ENCODE measurements at places on chromosomes 5 and 9.
A peak's percentile ranks its signal among the peaks of the same experiment; 100 is the strongest.

DNA sequence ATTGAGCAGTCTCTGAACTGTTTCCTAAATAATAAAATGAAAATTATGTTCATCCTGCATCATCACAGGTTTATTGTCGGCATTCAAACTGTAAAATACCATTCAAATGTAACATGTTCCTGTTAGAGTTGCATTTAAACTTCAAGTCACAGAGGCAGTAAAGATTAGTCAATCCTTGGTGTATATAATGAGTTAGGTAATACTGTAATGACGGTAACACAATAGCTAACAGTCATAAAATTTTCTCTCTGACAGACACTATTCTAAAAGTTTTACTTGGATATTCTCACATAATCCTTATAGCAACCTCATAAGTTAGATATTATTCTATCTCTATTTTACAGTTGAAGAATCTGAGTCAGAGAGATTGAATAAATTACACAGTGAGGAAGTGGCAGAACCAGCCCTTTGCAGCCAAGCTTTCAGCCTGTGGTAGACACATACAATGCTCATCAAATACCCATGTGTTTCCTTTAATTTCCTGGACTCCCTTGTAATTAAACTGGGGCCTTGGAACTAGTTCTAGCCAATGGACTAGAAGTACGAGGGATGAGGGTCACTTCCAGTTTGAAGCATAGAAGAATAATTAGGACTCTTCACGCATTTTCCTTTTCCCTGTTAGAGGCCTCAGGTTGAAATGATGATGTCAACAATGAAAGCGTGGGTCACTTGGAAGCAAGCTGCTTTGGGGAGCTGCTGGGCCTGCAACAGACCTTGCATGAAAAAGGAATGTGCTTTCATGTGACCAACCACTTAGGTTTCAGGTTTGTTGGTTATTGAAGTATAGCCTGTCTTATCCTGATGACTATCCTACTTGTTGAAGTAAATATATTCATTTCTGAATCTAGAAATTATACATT, 12.3 kb upstream of the CAST start:
- DNase-seq = no peak

DNA sequence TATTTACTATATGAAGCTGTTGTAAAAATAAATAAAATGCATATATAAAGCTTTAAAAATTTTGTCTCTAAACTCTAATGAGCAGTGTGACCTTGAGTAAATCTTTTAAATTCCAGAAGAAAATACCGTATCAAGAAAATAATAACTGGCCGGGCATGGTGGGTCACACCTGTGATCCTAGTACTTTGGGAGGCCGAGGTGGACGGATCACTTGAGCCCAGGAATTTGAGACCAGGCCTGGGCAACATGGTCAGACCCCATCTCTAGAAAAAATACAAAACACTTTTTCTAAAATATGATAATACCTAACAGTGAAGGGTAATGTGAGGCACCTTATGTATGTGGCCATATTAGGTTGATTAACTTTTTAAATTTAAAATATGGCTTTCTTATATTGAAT, 8.5 kb downstream of the CPEB4 start:
- DNase-seq = no peak

DNA sequence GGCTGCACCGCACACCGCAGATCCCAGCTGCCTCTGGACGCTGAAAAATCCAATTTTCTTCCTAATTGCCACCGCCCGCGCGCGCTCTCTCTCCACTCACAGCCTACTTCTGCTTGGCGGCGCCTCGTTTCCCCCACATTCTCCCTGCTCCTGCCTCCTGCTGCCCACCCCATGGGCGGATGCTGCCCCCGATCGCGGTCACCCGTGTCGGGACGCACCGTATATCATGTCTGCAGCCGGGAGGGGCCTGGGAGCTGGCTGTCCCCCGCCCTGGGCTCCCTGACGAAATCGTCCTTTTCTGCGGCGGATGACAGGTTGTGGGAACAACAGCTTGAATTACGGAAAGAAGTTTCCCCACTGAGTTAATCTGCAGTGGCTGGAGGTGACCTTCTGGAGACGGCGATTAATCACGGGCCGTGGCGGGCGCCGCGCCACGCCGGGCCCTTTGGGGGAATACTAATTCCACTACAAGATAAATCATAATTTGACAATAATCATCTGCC, 36.3 kb upstream of the PSD2 start:
- no peak for DNase-seq

DNA sequence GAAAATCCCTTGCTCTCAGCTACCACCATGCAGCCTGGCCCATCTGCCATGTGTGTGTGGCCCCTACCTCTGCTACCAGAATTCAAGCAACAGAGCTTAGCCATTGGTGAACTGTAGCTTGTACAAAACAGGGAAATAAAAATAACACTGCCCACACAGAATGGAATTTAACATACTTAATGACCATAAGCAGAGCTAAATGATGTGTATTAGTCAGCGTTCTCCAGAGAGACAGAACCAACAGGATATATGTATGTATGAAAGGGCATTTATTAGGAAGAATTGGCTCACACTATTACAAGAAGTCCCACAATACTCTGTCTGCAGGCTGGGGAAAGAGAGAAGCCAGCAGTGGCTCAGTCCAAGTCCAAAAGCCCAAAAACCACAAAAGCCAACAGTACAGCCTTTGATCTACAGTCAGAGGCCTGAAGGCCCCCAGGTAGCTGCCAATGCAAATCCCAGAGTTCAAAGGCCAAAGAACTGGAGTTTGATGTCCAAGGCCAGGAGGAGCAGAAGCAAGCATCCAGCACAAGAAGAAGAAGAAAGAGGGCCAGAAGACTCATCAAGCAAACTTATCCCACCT, 318.8 kb downstream of the DNAH5 start:
- DNase-seq = peak; percentile 58

DNA sequence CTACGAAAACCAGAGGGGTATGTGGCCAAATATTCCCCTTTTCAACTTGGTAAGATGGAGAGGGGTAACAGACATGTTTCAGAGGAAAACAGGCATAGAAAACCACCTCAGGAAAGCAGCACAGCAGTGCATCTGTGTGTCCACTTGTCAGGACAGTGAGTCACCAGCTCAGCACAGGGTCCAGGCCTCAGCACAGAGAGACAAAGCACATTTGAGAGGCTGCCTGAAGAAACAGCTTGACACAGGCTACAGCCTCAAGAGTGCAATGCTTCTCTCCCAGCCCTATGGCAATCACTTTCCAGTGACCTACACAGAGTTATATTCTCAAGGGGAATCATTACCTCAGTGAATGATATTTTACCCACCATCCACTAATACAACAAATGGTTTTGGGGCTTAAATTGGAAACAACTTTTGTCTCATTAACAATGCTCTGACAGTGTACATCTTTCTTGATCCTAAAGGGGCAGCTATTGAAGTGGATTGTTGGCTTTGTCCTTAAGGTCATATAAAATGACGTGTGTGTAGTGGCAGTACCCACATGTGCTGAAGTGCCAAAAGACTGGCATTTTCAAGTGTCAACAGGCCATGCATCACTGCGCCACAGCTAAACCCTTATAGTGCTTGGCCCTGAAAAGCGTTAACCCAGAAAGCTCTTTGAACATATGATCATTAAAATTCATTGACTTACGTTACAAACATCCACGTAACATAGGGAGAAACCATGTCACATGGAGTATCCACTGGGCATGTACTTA, 46.4 kb downstream of the ERMP1 start:
- DNase-seq = peak; percentile 72

GRCh38 chr5:138573949-138574670, 1.1 kb downstream of the HSPA9 start:
- no peak for DNase-seq

DNA sequence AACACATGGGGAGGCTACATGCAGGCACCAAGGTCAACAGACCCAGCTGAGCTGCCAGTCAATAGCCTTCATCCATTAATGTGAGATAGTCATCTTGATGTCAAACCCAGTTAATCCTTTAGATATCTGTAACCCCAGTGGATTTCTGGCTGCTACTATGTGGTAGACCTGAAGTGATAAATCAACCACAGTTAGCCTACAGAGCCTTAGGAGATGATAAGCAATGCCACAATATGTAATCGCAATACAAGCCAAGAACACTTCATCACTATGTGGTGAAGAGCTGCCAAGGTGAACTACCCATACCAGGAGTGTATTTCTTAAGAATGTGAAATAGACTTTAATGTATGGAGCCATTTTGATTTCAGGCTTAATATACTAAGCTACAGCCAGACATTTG, 1175.5 kb downstream of the DTWD2 start:
- DNase-seq = no peak

- no peak for DNase-seq
These were observed 37.4 kb downstream of the P4HA2 start for GRCh38 chr5:132190161-132190817.

GRCh38 chr9:89798547-89799120, 193.8 kb downstream of the GADD45G start:
- DNase-seq = peak; percentile 51

DNA sequence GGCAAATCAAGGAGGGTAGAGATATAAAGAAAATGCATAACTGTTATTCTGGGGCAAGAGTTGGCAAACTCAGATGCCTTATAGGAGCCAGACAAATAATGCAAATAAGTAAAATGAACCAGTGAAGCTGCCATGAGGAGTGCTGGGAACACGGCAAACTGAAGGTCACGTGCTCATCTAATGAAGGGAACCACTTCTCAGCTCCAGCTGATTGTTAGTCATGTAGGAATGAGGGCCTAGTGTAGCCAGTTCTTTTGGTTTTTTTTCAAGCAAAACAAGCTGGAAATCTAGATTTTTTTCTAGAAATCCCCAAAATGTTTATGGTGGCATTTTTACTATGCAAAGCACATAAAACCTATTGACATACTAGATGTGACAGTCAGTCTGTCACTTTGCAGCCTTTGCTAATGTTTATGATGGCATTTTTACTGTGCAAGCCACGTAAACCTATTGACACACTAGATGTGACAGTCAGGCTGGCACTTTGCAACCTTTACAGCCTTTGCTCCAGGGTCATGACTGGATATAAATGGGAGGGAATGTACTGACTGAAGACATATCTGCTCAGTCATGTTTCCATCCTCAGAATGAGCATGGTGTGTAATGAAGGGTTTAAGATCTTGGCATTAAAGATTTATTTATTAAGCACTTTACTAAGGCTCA, 39.4 kb downstream of the RUSC2 start:
- no peak for DNase-seq

GRCh38 chr5:175253597-175253996, 190.4 kb downstream of the DRD1 start:
- DNase-seq = no peak

DNA sequence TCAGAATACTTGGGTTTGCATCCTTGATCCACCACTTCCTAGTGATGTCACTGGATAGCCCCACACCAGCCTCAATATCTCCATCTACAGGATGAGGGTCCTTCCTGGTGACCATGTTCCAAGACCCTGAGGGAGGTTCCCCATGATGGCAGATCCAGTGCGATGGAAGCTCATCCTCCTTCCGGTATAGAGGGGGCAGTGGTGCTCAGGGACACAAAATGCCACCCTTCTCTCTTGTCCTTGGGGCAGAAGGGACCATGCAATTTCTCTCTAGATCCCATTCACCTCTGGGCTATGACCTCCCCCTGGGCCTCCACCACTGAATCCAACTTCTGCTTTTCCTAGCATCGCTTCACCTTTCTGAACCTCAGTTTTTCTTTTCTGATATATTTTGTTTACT, 5.4 kb upstream of the SLC25A51 start:
- DNase-seq = peak; percentile 28

GRCh38 chr5:163867738-163868137, 362.3 kb downstream of the MAT2B start:
- no peak for DNase-seq

DNA sequence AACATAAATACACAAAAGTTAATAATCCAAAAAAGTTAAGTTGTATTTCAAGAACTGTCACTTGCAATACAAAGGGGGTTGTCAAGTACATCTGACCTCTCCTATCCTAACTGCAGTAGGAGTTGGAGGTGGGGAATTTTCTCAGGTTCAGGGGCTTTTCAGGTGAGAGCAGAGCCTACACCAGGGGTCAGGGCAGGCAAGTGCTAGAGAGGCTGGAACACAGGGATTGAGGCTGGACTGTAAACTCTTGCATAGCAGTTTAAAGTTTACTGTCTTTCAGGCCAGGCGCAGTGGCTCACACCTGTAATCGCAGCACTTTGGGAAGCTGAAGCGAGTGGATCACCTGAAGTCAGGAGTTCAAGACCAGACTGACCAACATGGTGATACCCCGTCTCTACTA, 25.4 kb upstream of the RASGRF2 start:
- DNase-seq = no peak

- DNase-seq = peak; percentile 95
These were observed at the start of gene PRELID2 for GRCh38 chr5:145834917-145835847. Gene PRELID2 (minus strand): TSS chr5:145835342. CDS start chr5:145835251, 91 bp downstream.

DNA sequence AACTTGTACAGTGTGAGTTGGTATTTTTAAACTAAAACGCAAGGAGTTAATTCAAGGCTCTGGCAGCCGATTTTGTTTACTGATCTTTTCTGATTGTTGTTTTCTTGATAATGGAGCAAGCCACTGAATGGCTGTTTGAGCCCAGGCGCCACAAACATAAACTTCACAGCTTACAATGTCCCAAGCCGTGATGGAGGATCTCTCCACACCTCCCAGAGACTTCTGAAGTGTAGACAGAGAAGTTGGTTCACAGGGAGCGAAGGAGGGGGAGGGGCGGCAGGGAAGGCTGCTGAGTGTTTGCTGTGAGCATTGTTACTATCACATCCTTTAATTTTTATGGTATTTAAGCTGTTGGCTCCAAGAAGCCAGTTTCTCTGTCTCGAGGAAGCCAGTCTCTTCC, 14.7 kb downstream of the ISL1 start:
- peak; percentile 91 for DNase-seq

DNA sequence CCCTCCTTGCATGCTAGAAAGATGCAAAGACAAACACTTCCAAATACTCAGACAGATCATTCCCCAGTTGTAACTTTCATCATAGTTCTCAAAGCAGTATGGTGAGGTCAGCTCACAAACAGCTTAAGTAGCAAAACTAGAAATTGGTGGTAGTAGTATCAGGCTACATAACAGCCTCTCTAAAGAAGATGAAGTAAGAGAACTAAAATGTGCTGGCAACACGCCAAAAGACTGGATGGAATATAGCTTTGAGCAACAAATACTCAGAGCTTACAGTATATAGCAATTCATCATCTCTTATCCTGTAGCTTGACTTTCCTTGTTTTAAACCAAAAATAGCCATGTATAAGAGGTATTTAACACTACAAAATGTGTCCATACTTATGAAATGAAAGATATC, 7.5 kb downstream of the PFDN1 start:
- DNase-seq = no peak

- DNase-seq = no peak
These were observed 30.2 kb downstream of the SREK1 start for GRCh38 chr5:66174338-66174737.

GRCh38 chr5:75510417-75510835, 1.0 kb downstream of the CERT1 start:
- DNase-seq = no peak

GRCh38 chr5:147307170-147307569, 72.3 kb downstream of the STK32A start:
- no peak for DNase-seq

Data from islet precursor cell (in vitro differentiated cells).